ENCODE measurements at places on chromosomes 16 and 17.
A peak's percentile ranks its signal among the peaks of the same experiment; 100 is the strongest.

GRCh38 chr17:21294321-21295035, 10.0 kb downstream of the MAP2K3 start:
- no peak for DNase-seq

- DNase-seq = no peak
Measured at GRCh38 chr16:68434624-68435210, 13.6 kb downstream of the SMPD3 start.

GRCh38 chr16:78882751-78883150, 717.8 kb downstream of the MAF start:
- DNase-seq = no peak

- peak; percentile 92 for DNase-seq
Measured at GRCh38 chr16:88688013-88688778, 1.9 kb upstream of the SNAI3 start.

GRCh38 chr17:49789243-49789578, 730 bp downstream of the KAT7 start:
- DNase-seq = no peak

- DNase-seq = no peak
Measured at GRCh38 chr16:28042811-28043210, 20.7 kb downstream of the GSG1L start.

DNA sequence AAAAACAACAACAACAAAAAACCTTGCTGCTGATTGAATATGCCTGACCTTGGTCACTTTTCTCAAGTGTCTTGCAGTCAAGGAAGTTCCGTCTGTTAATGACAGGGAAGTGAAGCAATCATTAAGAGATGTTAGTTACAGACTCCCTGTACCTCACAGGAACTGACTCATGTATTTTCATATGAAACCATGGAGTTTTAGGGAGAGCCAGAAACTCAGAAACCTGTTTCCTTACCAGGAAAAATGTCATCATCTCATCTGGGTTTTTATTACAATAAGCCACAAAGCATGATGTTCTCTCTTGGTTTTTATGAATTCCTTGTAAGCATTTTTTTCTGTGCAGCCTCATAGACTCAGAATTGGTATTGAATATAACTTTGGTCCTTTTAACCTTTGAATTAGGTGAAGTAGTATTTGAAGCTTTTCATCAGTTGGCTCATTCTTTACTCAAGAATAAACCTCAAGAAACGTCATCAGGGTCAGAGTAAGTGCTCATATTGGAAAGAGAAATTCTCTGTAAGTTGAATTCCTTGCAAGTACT, 10.3 kb downstream of the LYRM1 start:
- no peak for DNase-seq

GRCh38 chr17:58965221-58965620, 141.5 kb downstream of the TRIM37 start:
- DNase-seq = no peak

- DNase-seq = peak; percentile 87
Measured at GRCh38 chr16:85514295-85514597, 98.9 kb upstream of the GSE1 start.

GRCh38 chr17:58513267-58513964, 1.0 kb downstream of the MTMR4 start:
- no peak for DNase-seq

DNA sequence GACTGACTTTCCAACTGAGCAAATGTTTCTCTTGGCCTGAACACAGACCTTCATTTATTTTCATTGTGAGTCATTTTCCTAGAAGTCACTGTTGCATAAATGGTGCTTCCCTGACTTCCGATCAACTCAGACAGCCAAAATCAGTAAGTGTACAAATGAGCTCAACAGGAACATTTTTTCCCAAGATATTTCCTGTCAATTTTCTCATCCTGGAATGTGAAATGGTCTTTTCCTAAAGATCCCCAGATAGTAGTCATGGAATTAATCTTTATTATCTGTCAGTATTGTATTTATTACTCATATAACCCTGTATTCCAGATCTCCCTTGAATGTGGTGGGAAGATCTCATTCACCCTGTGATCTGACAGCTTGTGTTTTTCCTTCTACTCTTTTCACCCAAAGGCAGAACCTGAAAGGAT, 360.3 kb upstream of the KIF2B start:
- DNase-seq = no peak

GRCh38 chr17:57264776-57265175, 8.5 kb downstream of the MSI2 start:
- DNase-seq = no peak

DNA sequence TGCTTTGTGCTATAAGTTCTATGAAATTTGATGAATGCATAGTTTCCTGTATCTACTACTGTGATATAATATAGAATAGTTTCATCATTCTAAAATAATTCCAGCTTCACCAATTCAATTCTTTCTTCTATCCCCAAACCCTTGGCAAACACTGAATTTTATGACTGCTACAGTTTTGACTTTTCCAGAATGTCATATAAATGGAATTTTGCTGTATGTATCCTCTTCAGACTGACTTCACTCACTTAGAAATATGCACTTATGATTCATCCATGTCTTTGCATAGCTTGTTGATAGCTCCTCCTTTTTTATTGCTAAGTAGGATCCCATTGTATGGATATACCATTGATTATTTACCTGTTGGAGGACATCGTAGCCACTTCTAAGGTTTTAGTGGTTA, 89.1 kb upstream of the HS3ST3A1 start:
- DNase-seq = no peak

GRCh38 chr16:921321-921905, 49.4 kb downstream of the LMF1 start:
- no peak for DNase-seq

DNA sequence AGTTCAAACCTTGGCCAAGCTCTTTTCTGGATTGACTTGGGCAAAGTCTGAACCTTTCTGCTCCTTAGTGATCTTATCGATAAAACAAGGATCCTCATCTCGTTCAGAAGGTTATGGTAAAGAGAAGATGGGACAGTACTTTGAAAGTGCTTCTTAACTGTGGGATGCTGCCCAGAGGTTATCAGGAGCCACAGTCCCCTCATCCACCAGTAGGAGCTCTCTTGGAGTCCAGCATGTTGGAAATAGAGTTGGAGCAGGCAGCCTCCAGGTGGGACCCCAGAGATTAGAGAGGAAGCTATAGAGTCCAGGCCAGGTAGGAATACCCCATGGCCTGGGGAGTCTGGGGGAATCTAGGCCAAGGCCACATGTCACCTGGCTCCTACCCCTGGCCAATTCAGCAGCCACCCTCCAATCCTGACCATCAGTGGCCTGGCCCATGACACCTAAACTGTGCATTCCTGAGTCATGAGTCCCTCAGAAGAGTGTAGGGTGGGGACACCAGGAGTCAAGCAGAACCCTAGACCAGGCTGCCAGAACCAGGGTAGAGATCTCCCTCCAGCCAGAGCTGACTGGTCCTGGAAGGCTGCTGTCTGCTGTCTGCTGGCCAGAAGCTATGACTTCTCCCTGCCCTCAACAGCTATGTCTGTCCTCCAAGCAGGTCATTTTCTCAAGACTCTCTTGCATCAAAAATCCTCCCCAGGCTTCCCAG, 144.3 kb downstream of the AIPL1 start:
- no peak for DNase-seq

- DNase-seq = peak; percentile 72
Measured at GRCh38 chr17:5249615-5250014, 15.0 kb upstream of the SCIMP start.

DNA sequence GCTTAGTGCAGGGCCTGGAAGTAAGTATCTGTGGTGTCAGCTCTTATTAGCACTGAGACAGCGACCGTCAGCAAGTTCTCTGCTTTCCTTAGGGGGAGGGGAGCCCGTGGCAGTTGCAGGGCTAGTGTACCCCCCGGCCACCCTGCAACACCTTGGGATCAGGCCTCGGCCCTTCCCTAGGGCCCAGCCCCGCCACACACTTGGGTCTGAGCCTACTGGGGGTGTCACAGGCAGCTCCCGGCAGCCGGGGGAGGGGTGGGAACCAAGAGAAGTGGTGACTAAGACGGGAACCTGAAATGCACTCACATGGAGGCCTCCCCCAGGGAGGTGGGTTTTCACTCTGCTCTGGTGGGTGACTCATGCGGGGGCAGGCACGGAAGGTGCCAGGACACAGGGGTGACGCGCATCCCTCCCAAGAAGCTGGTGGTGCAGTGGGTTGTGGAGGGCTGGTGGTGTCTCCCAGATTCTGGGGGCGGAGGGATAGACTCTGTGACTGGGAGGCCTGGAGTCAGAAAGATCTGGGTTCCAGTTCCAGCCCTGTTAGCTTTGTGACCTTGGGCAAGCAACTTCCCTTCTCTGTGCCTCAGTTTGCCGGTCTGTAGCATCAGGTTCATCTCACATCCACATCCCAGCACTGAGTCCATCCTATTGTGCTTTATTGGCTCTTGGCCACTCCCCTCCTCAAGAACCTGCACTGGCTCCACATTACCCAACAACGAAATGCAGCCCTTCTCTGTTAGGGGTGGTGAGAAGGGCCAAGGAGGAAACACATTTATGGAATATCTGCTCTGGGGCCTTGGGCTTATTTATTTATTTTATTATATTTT, 44.5 kb downstream of the LAT start:
- DNase-seq = peak; percentile 12

- no peak for DNase-seq
Measured at GRCh38 chr16:50270510-50271147, 4.3 kb downstream of the ADCY7 start.

DNA sequence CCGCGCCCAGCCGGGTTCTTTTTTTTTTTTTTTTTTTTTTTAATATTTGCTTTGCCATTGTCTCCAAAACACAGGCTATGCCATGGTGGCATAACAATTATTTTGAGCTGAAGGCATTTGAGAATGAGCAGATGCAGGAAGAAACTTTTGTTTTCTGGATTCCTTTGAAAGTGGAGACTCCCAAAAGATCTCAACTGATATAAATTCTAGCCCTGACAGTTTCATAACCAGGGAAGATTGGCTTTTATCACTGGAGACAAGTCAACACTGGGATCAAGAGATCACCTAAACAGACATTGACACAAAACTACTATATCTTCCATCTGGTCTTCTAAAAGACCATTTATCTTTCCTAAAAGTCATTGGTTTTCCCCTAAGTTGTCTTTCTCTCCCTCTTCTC, 10.1 kb upstream of the PRKCA start:
- DNase-seq = no peak

- DNase-seq = peak; percentile 49
Measured at GRCh38 chr16:1794221-1794871, 841 bp upstream of the IGFALS start.

DNA sequence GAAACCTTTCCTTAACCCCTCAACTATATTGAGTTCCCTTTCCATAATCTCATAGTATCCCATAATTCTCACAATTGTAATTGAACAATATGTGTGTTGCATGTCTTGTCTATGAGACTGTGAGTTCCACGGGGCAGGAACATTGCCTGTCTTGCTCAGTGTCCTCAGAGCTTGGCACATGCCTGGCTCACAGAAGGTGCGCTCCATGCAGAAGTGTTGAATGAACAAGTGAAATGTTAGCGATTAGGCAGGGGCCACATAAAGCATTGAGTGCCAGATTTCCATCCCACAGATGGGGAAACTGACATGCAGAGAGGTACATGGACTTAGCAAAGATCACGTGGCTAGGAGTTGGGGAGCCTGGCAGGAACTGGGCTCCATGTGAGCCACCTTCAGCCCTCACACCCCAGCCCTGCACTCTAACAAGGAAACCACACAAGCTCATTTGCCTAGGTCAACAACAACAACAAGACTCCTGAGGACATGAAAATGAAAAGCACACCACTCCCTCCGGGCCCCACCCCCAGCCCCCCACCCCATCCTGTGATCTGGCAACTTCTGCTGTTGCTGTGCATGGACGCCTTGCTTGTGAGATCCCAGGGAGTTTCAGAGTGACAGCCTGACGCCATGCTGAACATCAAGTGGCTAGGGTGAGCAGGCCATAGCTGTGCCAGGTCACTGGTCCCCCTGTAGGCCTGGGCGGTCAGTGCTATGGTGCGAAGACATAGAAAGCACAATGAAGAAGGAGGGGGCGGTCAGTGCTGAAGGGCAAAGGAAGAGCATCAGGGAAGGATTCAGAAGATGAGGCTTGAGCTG, 5.0 kb downstream of the PIK3R5 start:
- no peak for DNase-seq

GRCh38 chr17:76742958-76743357, 5.0 kb downstream of the MFSD11 start:
- no peak for DNase-seq

DNA sequence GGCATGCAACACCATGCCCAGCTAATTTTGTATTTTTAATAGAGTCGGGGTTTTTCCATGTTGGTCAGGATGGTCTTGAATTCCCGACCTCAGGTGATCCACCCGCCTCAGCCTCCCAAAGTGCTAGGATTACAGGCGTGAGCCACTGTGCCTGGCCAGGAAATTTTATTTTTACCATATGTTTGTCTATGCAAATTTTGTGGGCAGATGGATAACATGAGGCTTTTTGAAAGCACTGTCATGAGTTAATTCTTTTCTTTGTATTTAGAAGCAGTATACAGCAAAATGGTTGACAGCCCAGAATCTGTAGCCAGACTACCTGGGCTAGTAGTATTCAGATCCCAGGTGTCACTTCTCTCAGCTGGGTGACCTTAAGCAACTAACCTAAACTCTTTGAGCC, 8.5 kb upstream of the KPNB1 start:
- DNase-seq = no peak

- no peak for DNase-seq
Measured at GRCh38 chr17:78793415-78793814, 11.3 kb upstream of the CYTH1 start.

- DNase-seq = no peak
Measured at GRCh38 chr17:36890398-36891168, 46.7 kb upstream of the LHX1 start.

DNA sequence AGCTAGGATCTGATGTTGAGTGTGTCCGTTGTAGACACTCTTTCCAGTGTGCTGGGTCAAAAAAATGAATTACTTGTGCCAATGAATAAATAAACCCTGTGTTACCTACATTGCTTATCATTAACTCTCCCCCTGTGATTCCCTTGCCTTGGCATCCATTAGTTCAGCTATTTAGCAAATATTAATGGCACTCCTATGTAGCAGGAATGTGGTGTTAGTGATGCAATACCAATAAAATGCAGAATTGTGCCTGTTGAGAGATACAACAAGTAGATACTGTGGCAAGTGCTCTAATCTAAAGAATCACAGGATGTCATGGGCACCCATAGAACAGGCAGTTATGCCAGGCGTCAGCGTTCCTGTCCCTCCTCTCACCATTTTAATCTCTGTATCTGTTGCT, 343.2 kb downstream of the PMP22 start:
- DNase-seq = no peak

DNA sequence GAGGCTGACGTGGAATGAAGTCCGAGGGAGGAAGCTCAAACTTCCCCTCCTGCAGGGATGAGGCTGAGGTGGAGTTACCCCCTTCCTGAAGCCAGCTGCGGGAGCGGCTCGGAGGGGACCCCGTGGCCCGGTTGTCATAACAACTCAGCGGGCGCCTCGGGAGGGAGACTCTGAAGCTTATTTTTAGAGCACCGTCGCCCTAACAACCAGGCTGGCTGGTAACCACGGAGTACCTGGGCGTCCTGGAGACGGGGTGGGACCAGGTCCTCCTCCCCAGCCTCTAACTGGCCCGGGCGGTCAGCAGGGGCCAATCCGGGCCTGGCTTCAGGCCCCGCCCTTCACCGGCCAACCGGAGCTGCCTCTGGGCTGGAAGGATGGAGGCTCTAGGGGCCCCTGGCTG, 27.7 kb downstream of the NECAB2 start:
- peak; percentile 59 for DNase-seq
